B cell (primary cell): ENCODE measurements at places on chromosomes 6 and 20. TPM values are rescaled to one million over a fixed set of nuclear protein-coding genes. Genes with fewer than 3 reads are reported as not detected.

Gene KCNS1
- total RNA-seq, result not detected in 2 replicates

Gene LY86
- 68.7 and 76.7 TPM in 2 replicates for total RNA-seq

Gene NPBWR2
- total RNA-seq, result 0.22 TPM in 1 of 2 replicates, not detected in the other

Gene ACSS1
- total RNA-seq, result 82.7 and 83.0 TPM in 2 replicates

Gene OR2B6
- total RNA-seq, result not detected in 2 replicates

Gene LY6G6C
- not detected in 2 replicates for total RNA-seq

Gene PCIF1
- total RNA-seq, result 78.9 and 79.2 TPM in 2 replicates

Gene ARFGAP1
- total RNA-seq, result 99.4 and 107 TPM in 2 replicates

DNA sequence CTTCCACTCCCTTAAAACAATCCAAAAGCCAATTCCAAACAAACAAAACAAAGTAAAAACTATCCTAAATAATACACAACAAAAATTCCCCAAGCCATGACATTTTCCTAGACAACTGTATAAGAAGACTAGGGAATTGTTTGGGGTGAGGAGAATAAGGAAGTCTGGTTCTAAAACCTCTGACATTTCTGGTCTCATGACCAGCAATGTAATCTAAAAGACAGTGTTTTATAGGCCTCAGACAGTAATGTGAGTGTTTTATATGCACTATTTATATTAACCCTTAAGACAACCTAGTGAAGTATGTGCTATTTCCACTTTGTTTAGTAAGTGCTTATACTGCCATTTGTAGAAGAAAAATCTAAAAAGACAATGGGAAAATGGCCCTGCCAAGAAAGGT, 13.0 kb upstream of the RCAN2 start:
- DNase-seq, result no peak

DNA sequence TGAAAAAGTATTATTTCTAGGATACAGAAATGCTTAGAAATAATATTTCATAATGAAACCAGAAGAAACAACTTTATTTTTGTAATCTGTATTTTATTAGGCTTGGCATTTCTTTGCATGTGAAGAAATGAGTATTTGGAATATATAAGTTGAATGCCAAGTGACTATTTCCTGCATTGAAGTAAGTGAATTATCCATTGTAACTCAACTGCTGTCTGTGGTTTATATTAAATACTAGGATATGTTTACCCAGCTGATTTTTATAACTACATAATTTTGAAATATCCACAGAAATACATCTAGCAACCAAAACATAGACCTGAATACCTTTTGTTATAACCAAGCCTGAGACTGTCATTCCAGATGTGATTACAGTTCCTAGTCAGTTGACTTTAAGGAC, 207.6 kb downstream of the THBS2 start:
- no peak for DNase-seq

DNA sequence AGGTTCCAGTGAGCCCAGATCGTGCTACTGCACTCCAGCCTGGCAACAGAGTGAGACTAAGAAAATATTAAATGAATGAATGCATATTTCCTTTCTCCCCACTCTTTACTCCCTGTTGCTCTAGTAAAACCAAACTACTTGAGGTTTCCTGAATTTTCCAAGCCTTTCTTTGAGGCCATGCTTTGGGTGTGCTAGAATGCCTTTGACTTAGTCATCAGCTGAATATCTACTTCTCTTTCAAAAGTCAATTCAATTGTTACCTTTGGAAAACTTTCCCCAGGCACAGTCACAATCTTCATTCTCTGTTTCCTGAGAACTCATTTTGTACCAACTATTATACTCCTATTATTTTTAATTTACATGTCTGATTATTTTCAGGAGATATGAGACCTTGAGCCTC, 27.5 kb upstream of the CEP85L start:
- DNase-seq, result no peak

DNA sequence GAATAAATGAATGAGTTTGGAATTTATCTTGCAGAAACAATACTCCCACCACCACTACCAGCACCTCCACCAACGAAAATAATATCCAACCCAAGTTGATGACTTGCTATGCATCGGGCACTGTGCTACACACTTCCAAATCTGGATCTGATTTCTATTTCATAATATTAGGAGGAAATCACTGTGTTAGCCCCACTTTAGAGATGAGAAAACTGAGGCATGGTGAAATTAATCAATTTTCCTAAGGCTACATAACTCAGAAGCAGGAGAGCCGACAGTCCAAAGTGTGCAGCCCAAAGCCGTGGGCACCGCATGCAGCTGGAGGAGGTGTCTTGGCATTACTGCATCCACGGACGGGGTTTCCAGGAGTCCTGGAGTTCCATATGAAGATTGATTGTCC, 17.6 kb downstream of the TCF15 start:
- no peak for DNase-seq

GRCh38 chr6:135212935-135213334, 31.8 kb downstream of the MYB start:
- no peak for DNase-seq

- no peak for DNase-seq
Observed at GRCh38 chr6:37669887-37670437, 27.7 kb downstream of the MDGA1 start.

DNA sequence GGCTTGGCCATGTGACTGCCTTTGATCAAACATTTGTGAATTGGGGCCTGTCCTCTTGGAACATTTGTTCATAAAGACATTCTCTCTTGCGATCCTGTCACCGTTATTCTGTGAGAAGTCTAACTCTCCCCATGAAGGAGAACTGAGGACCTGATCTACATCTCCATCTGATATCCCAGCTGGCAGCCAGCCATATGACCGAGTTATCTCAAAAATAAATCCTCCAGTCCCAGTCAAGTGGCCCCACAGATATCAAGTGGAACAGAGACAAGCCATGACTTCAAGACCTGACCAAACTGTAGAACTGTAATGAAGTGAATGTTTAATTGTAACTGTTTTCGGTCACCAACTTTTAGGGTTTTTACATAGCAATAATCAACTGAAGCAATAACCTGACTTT, 25.7 kb downstream of the SNX3 start:
- DNase-seq, result no peak

- DNase-seq, result no peak
Observed at GRCh38 chr20:63152322-63153253, 63.3 kb downstream of the YTHDF1 start.

DNA sequence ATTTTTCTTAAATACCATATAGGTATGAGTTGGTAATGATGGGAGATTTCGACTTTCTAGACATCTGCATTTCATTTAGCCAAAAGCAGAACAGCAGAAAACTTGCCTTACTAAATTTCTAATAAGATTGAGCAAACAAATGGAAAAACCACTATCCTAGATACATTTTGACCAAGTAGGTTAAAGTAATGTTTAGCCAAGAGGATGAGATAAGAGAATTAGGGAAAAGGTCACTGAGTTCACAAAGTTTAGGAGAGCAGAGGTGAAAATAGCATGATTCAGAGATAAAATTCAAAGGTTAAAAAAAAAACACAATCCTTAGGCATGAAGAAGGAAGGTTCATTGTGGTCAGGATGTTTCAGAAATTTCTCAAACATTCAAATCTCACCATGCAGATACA, 450.3 kb downstream of the CD83 start:
- DNase-seq, result no peak

DNA sequence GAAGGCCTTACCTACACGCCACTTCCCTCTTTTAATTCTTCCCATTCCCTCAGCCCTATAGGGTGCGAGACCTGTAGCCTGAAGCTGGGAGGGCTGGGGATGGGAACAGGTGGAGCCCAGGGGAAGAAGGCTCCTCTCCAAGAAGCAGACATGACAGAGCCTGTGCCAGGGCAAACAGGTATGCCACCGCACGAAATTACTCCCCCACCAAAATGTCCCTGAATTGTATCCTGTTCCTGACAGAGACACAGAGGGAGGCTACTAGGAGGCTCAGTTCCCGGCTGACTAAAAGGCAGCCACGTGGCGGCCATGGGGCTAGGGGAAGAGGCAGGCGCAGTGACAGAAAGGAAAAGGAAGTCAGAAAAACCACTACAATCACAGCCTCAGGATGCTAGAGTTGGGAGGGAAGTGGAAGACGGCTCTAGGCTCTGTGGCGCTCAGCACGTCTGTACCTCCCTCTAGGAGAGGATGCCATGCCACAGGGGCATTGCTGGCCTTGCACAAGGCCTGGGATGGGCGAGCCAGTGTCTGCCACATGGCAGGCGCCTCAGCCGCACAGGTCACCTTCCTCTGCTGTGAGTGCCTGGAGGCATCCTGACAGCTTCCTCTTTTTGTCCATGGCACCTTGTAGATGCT, 27.7 kb downstream of the TFEB start:
- DNase-seq, result peak; percentile 76

GRCh38 chr20:38330638-38331037, 15.6 kb upstream of the LBP start:
- no peak for DNase-seq

- no peak for DNase-seq
Observed at GRCh38 chr6:100671740-100672139, 207.0 kb upstream of the SIM1 start.

DNA sequence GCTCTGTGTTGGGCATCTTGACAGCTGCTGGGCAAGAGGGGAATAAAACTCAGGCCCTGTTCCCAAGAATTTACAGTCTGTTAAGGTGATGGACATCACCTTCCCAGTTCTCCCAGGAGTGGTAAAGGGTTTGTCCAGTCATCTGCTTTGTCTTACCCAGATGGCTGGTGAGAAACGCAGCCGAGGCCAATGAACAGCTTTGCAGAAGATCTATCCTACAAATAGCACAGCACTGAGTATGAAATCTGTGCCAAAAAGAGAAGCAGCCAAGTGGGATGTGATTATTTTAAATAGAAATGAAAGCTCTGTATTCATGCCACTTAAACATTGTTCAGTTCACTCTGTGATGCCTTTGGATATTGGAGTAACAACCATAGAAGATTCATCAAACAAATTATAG, 132.7 kb upstream of the SLC22A16 start:
- no peak for DNase-seq

GRCh38 chr6:66556936-66557335, 849.9 kb upstream of the EYS start:
- DNase-seq, result no peak
